ENCODE measurements at places on chromosomes 6 and 20.

DNA sequence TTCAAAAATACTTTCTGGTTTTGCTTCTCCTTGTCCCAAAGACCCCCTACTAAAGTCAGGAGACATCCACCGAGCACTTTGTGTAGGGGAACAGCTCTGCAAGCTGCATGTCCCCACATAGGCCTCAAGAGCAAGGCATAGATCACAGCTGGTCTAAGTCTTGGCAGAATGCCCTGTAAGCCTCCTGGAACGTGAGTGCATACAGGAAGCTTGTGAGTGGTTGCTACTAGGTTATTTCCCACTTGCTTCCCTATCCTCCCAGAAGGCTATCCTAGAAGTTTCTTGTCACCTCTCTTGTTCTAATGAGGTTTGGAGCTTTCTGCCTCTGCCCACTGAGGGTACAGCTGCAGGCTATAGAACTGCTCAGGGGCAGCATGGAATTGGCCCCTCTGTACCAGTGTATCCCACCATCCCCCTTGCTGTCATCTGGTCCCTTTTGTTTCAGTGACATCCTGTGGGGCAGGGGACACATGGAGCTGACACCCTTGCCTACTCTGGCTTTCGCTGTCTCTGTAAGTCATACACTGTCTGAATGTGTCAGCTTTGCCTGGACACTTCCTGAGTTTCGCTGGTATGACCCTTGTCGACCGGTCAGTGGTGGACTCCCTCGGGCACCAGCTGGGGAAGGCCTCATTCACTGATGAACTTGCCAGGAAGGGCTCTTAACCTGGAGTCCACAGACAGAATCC is 35.6 kb upstream of the KCNK16 start:
- no peak for DNase-seq

DNA sequence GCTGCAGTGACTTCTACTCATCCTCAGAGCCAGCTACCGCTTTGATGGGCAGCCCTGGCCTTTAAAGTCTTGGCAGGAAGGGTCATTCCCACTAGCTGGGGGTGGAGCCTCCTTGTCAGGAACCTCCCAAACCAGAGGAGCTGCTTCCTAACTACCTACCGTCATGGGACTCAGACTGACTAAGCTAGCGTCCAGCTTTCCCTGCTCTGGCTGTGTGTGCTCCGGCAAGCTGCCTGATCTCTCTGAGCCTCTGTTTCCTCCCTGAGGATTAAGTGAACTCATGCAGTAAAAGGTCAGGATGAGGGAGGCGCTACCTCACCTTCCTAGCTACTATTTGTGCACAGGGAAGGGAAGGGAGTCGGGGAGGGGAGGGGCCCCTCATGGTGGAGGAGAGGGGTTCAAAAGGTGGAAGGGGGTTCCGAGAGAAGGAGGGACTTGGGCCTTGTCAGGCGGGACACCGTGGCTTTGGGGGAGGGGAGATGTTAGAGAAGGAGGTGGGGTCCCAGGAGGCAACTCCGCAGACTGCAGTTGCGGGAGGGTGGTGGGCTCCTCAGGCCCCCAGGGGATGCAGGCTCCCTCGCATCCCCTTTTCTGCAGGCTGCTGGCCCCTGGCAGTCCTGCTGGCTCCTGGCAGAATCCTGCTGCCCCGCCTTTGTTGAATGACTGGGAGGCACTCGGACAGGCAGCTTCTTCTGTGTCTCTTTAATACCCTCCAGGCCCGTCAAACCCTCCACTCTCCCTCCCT is 9.8 kb downstream of the DUSP15 start:
- no peak for DNase-seq

- DNase-seq, result no peak
Measured at GRCh38 chr20:38610521-38610920, 8.9 kb downstream of the ARHGAP40 start.

DNA sequence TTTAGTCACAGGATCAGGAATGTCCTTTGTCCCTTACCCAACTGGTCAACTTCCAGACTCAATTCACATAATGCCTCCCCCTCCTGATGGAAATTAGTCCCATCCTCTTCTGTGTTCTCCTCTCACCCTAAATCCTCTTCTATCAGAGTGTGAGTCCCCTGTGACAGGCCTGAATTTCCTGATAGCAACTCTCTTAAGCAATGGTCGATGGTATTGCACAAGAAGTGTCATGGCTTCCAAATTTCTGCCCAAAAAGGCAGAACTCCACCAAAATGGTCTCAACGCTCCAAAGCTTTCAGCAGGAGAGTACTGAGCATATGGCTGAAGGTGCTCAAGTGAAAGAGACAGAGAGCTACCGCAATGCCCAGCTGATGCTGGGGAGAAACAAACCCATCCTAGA is 2.4 kb downstream of the PREP start:
- DNase-seq, result no peak

- no peak for DNase-seq
Measured at GRCh38 chr20:719816-720215, 44.2 kb upstream of the SCRT2 start.

GRCh38 chr20:44314870-44315269 is 3.9 kb upstream of the FITM2 start:
- no peak for DNase-seq

- no peak for DNase-seq
Measured at GRCh38 chr6:22101163-22101562, 195.7 kb downstream of the PRL start.

DNA sequence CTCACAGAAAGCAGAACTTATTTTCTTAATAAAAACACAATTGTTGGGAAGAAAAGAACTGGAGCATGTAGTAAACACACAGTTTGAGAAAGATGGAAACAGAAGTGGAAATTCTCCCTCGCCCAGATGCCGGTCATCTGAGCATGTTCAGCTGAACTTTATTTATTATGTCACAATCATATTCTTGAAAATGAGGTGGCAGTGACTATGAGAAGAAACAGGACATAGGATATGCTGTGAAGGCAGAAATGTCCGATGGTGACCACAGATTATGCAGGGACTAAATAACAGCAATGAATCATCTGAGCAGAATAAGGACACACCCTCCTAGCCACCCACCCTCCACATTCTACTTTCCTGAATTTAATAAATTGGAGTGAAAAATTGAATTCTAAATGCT is 425.3 kb upstream of the NOX3 start:
- DNase-seq, result no peak

GRCh38 chr20:3146732-3147341 is 12.8 kb downstream of the FASTKD5 start:
- no peak for DNase-seq

- DNase-seq, result no peak
Measured at GRCh38 chr6:40543146-40543545, 44.0 kb downstream of the LRFN2 start.

DNA sequence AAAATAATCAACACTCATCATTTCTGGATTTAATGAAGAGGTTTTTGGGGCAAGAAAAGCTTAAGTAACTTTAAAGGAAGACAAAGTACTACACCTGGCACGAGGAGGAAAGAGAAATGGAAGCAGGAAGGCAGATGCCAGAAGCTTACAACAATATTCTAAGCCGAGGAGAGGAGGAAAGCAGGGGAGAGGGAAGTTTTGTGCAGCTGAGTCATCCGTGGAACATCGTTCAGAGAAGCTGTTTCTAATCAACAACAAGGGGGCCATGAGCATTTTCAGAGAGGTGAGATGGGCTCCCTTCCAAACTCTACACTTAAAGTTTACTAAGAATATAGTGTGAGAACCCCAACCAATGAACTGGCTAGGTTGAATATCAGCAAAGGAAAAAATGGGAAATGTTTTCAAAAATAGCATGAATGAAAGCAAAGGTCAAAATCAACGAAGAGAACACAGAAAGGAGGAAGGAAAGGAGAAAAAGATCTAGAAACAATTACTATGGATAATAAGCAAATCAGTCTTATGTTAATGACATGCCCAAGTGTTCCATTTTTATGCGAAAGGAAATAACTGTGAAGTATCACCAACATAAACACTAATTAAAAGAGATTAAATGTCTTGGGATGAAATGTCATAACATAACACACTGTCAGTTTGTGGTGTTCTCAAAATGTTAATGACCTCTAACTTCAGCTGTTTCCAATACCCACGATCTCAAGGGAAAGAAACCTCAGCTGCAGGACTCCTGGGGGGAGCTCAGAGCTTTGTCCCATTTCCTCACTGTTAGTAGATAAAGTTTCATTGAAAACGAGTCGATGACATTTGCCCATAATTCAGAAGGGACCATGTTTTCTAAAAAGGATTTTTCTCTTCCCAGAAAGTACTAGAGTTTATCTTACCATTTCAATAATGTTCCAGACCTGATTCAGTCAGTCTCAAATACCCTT is 203.4 kb upstream of the STXBP5 start:
- no peak for DNase-seq

DNA sequence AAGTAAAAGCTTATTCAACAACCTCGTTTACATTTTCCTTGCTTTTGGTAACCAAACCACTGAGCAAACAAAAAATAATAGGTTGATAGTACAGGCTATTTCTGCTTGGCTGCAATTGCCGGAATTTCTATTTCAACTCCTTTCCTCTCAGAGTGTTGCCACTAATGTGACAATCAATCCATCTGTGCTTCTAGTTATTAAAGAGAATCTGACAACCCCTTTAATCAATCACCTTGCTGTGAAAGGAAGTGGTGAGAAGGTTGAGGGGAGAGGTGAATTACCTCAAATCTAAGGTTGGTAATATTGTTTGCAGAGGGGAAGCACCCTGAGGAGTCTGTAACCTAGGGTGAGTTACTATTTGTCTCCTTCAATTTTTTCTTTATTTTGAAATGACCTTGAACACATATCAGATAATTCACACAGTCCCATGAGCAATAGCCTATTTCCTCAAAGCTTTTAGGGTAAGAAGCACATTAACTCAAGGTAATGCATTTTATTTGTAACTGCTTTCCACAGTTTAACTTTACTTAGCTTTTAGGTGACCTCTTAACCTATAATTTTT is 603.4 kb downstream of the MMUT start:
- no peak for DNase-seq

GRCh38 chr20:36777576-36777975 is 4.0 kb upstream of the DSN1 start:
- no peak for DNase-seq

- no peak for DNase-seq
Measured at GRCh38 chr6:44009425-44010321, 117.6 kb downstream of the MRPL14 start.

GRCh38 chr6:129565366-129565765 is 144.6 kb downstream of the ARHGAP18 start:
- no peak for DNase-seq

GRCh38 chr6:20978151-20978614 is 443.9 kb downstream of the CDKAL1 start:
- no peak for DNase-seq

DNA sequence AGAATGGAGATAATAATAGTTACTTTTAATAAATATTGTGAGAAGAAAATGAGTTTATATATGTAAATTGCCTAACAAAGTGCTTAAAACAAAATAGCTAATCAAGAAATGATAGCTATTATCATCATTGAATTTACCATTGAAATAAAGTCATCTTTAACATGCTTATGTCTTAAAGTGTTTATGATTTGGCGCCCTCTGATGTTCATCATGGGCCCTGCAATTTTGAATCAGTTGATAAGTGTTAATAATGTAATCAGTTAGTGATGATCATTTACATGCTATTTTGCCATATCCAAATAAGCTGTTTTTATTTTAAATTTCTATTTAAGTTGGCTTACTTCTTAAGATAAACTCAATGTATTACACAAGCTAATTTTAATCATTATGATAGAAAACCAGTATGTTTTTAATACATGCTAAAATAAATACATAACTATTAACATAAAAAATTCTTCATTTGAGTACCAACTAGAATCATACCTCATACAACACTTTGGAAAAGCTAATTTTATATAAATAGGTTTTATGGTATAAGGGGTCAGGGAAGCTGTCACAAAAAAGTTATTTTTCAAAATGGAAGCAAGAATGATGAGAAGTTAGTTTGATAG is 39.2 kb upstream of the TPD52L1 start:
- DNase-seq, result peak; percentile 31

- DNase-seq, result no peak
Measured at GRCh38 chr6:85129881-85130280, 320.0 kb upstream of the NT5E start.

DNA sequence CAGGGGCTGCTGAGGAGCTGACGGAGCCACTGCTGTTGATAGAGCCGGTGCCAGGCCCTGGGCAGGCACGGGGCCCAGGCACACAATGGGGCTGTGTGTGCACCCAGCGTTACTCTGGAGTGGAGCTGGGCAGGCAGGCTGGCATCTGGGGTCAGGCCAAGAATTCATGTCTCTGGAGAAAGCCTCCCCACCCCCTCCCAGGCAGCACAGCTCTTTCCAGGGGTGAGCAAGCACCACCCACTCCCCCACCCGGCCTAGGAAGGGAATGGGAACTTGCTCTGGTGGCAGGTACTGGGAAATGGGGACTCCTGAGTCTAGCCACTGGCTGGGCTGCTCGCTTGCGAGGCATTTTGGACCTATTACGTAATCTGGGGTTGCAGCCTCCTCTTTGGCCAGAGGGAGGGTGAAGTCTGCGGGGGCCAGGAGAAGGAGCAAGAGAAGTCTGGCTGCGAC is 22.7 kb downstream of the TFEB start:
- DNase-seq, result no peak

DNA sequence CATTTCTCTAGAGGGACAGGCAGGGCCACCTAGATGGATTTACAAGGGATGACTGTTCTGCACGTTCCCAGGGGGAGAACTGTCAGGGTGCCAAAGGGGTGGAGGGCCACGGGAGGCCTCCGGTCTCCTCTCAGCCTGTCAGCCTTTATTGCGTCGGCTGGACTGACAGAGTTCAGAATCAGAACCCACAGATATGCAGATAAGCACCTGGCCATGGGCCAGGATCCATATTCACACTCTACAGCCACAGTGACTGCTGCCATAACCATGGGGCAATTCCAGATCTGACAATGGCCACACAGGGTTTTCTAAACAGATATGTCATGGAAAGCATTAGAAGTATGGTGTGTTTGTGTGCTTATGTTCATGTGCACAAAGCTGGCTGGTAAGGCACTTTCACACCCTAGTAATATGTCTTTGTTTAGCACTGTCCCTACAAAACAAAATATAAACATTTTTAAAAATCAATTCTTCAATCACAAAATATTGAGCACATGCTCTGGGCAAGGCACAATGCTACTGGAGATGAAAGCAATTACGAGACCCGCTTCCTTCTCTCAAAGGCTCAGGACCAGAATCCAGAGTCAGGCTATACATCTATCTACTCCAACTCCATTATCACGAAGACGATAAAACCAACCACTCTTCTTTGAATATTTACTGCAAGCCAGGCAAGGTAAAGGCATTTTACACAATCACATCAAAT is 29.1 kb downstream of the TRAM2 start:
- DNase-seq, result no peak

- DNase-seq, result no peak
Measured at GRCh38 chr20:40704828-40705227, 15.8 kb upstream of the MAFB start.

DNA sequence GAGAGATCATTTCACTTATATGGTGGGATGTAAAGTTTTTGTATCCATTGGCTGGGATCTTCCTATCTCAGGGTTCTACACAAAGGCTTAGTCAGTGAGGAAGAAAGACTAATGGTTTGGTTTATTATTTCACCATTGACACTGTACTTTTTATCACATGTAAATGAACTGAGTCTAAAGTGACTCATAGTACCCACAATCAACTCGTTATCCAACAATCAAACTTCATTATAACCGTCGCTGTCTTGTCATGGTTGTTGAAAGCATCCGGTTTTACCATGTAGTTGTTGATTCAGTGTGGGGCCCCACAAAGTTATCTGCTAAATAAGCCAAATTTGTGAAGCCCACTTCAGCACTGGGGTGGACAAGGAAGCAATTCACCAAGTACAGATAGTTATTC is 55.8 kb upstream of the MTRF1L start:
- no peak for DNase-seq
